ENCODE measurements at places on chromosomes 5 and 9.

GRCh38 chr9:104173067-104173466 lies 79.0 kb downstream of the SMC2 start:
- no peak for DNase-seq

DNA sequence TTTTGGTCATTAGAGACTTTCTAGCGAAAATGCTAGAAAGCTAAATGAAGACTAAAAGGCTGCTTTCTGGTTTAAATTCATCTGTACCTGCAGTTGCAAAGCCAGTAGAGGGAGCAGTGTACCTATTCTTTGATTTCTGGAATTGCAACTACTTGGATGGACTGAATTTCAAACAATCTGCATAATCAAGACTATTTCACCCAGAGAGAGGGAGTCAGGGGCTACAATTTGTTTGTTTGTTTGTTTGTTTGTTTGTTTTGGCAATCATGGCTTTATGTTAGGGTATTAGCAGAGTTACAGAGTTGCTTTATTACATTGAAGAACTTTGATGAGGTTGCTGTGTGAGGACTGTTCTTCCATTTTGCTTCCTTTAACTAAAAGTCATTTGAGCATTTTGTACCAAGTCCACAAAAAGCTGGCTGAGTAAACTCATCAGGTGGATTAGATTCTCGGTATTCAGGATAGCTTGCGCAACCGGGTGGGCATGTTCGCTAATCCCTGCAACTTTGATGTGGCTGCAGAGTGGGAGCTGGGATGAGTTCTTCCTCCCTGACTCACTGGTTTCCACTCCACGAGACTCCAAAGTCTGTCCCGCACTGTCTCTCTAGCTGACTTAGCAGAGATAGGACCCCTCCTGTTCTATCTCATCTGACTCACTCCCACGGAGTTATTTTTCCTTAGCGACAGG lies 80.0 kb upstream of the TUT7 start:
- DNase-seq, result no peak

- DNase-seq, result no peak
Measured at GRCh38 chr9:136907011-136907914, 20.9 kb downstream of the TRAF2 start.

DNA sequence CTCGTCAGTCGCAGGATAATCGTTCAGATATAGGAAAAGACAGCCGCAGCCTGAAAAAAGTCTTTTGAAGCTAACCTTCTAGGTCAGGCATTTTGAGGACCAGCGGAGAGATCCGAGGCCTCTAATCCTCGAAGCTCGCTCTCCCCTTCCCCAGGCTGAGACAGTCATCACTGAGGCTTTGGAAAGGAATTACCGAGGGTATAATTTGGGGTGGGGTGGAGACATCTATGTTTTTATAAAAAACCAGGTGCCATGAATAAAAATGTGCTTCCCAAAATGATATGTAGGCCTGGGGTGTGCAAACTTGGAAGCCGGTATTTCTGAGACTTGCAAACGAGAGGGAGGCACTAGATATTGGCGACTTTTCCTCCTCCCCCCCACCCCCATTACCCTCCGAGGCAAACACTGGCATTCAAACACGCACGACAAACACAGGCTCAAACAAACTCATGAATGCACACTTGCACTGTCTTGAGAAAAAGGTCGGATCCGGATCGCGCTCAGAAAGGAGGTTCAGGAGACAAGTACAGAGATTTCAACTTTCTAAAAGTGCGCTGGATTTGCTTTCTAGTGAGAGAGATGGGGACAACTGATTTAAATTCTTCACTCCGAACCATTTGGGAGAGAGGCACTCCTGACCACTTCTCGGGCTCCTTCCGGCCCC lies 935 bp upstream of the MSX2 start:
- no peak for DNase-seq

DNA sequence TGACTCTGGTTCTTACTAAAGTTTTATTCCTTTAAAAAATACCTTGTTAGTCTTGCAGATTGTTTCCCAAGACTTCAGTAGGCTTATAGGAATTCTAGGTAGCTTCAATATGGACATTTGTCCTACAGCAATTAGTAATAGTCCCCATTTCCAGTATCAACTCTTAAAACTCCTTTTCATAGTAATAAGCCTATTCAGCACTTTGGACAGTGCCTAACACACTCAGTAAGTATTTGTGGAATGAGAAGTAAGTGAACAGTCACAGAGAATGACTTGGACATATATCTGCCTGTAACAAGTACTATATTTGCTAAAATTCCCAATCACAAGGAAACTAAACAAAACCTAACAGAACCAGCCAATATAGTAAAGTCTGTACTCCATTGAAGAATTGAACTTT lies 1291.8 kb upstream of the DMAC1 start:
- DNase-seq, result no peak

DNA sequence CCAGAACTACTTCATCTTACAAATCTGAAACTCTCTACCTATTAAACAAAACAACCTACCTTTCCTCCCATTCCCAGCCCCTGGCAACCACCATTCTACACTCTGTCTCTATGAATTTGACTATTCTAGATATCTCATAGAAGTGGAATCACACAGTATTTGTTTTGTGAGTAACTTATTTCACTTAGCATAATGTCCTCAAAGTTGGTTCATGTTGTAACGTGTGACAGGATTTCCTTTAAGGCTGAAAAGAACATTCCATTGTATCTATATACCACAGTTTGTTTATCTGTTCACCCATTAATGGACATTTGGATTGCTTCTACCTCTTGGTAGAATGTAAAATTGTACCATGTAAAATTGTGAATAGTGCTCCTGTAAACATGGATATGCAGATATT lies 70.1 kb upstream of the NXNL2 start:
- DNase-seq, result no peak

DNA sequence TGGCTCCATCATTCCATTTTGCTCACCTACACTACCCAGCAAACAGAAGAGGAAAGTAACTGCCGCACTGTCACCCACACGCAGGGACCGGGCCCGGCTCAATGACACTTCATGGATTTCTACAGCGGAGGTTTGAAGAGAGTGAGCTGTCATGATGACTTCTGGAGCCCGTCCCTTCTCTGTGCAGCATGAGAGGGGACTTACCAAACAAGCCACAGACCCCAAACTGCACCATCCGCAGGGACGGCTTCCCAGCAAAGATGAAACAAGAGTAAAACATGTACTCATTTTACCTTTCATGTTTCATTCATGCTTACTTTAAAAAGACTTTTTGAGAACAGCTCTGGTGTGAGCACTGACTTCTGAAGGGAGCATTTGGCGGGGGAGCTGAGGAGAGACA lies 99.5 kb downstream of the TLE1 start:
- DNase-seq, result no peak

DNA sequence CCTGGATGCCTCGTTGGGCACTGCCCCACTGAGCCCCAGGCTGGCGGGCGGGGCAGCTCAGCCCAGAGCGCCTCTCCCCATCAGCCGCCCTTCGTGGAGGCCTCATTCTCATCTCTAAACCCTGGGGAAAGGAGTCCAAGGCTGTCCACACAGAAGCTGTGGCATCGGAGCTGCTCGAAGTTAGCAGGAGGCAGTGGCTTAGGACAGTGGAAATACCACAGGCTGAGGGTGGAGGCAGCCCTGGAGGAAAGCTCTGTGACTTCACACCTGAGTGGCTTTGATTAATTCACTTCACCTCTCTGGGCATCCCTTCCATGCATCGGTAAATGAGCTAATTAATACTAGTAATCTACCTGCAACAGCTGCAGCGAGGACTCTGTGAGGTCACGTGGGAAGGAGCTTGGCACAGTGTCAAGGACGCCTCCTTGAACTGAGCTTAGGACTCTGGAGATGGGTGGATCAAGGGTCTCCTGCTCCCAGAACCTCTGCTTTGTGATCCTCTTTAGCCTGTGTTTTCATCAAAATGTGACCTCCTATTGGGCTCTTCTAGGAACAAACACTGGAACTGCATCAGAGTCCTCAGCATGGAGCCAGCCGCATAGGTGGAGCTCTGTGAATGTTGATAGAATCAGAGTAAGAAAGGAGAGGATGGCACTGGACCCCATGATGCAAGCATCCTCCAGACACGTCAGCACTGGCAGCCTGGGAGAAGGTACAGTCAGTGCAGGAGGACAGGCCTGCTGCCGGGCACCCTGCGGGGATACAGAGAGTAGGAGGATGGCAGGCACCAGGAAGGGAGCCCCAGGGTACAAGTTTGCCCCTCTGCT lies 842 bp upstream of the ANGPTL2 start:
- no peak for DNase-seq

DNA sequence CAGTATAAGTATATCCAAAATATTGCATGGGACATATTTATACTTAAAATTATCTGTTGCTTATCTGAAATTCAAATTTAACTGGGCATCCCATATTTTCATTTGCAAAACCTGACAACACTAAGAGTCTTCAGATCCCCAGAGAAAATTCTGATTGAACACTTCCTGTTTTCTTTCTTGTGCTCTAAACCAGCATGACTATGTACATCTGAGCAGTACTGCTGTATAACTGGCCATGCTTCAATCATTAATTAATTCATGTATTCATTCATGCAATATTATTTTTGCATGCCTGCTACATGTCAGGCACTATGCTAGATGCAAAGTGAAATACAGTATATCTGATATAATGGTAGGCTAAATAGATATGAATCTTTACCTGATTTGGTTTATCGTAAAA lies 461.2 kb downstream of the TLR4 start:
- DNase-seq, result no peak

- DNase-seq, result no peak
Measured at GRCh38 chr9:105679257-105680022, 14.9 kb upstream of the TMEM38B start.

DNA sequence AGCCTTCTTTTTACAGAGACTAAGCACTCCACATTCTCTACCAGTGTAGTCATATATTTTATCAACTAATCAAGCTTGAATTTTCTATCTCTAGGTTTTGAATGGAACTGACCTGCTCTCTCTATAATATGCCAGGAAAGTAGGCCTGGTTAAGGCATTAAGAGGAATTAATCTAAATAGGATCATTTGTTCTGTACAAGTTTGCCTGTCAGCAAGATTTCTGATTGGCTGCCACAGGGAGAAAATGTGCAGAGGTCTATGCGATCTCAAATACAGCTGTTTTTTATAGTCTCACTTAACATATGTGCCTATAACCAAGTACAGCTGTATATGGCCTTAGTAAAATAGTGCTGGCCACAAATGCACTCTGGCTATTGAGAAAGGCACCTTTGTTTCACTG lies 418.8 kb downstream of the KDM4C start:
- DNase-seq, result no peak

DNA sequence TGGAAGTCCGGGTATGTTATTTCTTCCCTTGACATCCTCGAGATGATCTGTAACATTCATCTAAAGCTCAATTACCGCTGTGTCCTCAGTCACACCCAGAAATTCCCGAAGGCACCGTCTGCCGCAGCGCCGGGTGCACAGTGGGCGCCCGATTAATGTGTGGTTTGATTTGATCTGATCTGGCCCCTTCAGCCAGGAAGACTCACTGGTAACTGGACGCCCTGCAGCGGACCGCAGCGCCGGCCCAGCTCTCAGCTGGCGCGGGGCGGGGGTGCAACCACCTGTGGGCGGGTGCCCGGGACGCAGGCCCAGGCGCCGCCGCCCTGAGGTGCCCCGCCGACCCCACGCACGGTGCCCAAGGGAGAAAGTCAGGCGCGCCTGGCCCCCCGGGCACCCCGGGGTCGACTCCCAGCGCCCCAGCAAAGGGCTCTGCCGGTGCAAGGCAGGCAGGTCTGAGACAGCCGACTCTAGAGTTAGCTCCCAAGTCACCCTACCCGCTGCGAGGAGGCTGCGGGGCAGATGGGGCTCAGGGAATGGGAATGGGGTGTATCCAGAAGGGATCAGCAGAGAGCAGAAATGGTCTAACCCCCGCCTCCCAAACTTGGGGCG lies 1.7 kb downstream of the EPB41L4B start:
- no peak for DNase-seq

GRCh38 chr9:125996791-125997190 lies 249.6 kb downstream of the PBX3 start:
- no peak for DNase-seq

GRCh38 chr5:158876263-158876942 lies 223.3 kb downstream of the EBF1 start:
- no peak for DNase-seq

DNA sequence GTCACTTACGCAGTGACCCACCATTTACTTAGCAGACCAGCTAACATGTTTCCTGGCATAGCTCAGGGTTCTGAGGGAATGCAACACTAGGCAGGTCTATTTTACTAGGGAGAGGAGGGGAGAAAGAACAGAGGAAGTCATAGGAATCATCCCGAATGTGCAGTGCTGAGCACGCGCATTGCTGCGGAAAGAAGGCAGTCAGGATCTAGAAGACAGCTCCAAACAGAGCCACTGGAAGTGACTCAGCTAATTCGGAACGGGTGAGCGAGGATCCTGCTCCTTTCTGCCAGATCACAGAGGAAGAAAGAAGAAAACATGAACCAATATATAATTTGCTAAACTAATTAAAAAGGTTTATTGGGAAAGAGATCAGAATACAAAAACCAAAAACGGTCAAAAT lies 339.8 kb downstream of the EFNA5 start:
- no peak for DNase-seq

- no peak for DNase-seq
Measured at GRCh38 chr5:150419630-150420270, 7.0 kb upstream of the CD74 start.

GRCh38 chr5:88979244-88979643 lies 96.3 kb upstream of the MEF2C start:
- no peak for DNase-seq

All from D721Med (cell line).